GM04504 (cell line): ENCODE measurements at places on chromosomes 11 and 22.

DNA sequence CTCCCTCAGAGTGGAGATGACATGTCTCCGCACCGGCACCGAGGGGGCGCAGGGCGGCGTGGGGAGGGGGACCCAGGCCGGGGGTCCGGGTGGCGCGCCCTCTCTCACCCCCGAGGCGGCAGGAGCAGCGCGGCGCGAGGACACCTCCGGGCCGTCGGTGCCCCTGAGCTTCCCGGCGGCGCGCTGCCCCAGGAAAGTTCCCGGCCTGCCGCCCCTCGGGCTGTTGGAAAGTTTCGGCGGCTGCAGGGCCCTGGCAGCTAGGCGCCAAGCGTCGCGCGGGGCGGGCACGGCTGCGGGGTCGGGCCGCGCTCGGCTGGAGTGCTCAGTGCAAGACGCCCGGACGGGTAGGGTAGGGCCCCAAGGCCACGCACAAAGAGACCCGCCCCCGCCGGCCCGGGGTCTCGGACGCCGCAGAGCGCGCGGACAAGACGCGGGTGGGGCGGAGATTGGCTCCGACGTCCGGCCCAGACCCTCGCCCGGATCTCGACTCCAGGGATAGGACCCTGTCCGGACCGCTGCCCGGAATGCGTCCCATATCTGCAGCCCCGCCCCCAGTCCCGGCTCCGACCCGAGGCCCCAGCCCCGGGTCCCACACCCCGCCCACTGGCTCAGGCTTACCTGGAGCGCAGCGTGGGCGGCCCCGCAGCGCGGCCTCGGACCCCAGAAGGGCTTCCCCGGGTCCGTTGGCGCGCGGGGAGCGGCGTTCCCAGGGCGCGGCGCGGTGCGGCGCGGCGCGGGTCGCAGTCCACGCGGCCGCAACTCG, 471 bp downstream of the ARVCF start:
- no peak for DNase-seq

- DNase-seq = no peak
Measured at GRCh38 chr22:25966448-25966913, 202.8 kb upstream of the SEZ6L start.

GRCh38 chr11:47506373-47506772, 46.6 kb downstream of the CELF1 start:
- DNase-seq = no peak

GRCh38 chr11:93604008-93604660, 57.3 kb upstream of the CEP295 start:
- DNase-seq = no peak

- no peak for DNase-seq
Measured at GRCh38 chr11:96905143-96905542, 515.3 kb downstream of the JRKL start.

DNA sequence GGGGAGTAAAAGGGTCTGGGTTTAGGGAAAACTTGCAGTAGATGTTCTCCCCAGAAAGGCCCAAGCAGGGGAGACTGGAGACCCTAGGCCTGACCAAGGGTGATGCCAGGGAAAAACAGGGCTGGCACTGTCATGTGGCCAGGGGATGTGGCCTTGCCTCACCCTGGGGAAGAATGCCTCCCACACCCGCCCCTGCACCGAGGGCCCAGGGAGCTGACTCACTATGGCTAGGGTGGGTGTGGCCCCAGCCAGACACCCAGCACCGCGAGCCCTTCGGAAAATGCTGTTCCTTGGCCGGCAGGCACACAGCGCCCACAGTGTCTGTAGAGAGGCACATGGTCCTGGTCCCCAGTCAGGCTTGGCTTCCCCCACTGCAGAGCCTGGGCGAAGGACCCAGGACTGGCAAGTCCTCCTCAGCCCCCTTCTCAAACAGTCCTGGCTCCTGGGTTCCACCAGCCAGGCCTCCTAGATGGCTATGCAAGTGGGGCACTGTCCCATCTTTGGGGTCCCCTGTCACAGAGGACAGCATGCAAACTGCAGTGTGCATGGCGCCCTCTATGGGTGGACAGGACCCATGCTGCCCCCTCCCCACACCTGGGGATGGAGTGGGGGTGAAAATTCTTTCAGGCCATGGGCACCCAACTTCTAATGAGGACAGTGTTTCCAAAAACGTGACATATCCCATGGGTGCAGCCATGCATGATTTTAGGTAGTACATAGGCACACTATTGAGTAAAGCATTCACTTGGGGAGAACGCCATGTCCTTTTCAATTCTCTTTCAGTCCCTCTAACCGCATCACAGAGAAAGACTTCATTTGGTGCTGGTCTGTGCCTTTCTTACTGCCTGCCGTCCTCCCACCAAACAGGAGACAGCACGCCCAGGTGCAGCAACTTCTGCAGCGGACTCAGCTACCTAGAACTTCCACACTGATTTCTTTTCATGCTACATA, 15.2 kb downstream of the TMPRSS5 start:
- no peak for DNase-seq

DNA sequence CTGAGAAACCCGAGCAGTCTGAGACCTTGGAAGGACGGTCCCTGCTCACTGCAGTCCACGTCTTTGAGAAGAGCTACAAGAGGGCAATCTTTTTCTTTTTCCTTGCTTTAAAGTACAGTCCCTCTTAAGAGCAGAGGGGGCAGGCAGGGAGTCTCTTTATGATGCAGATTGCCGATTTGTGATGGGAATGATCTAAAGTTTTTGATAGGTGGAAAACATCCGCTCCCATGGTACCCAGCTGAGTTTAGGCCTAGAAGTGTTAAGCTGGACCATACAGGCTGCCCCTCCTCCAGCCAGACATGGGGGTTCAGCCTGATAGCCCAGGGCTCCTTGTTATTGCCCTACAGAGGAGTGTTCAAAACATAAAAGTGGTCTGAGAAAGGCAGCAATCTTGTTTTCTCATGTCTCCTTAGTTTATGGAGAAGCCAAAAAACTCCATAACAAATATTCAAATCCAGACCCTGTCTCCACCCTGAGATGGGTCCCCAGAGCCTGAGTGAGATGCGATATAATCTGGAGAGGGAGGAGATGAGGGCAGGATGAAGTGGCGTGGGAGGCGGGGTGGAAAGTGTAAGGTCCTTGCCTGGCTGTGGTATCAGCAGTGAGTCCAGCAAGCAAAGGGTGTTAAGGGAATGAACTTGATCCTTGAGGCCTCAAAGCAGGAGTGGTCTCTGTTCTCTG, 135.1 kb downstream of the FDX1 start:
- DNase-seq = no peak

GRCh38 chr11:561148-562003, 606 bp downstream of the RASSF7 start:
- DNase-seq = no peak

DNA sequence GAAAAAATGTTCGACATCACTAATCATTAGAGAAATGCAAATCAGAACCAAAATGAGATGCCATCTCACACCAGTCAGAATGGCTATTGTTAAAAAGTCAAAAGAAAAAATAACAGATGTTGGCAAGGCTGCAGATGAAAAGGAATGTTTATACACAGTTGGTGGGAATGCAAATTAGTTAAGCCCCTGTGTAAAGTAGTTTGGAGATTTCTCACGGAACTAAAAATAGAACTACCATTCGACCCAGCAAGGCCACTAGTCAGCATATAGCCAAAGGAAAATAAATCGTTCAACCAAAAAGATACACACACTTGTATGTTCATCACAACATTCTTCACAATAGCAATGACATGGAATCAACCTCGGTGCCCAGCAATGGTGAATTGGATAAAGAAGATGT, 503.2 kb downstream of the OPCML start:
- DNase-seq = no peak

GRCh38 chr11:96229354-96229977, 113.5 kb downstream of the MAML2 start:
- no peak for DNase-seq

GRCh38 chr11:66841861-66842260, 1.4 kb upstream of the RCE1 start:
- no peak for DNase-seq

GRCh38 chr11:93842034-93842433, 8.4 kb downstream of the VSTM5 start:
- no peak for DNase-seq

DNA sequence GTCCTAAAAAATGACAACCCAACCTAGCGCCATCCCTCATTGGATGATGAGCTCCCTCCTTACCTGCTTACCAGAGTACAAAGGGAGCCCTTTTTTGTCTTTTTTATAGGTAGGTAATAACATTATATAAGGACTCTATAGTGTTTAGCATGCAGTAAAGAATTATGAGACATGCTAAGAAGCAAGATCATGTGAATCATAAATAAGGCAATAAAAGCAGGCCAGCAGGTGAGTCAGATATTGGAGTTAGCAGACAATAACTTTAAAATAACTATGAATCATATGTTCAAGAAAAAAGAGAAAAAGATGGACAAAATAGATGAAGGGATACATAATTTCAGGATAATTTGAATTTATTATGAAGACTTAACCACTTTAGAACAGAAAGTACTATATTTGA, 81.5 kb downstream of the GRK3 start:
- no peak for DNase-seq

GRCh38 chr22:22943521-22944267, 56.1 kb downstream of the IGLL5 start:
- DNase-seq = no peak

GRCh38 chr11:45094958-45095690, 51.3 kb upstream of the PRDM11 start:
- DNase-seq = no peak

GRCh38 chr11:10541561-10541930, 559 bp upstream of the RNF141 start:
- DNase-seq = no peak

DNA sequence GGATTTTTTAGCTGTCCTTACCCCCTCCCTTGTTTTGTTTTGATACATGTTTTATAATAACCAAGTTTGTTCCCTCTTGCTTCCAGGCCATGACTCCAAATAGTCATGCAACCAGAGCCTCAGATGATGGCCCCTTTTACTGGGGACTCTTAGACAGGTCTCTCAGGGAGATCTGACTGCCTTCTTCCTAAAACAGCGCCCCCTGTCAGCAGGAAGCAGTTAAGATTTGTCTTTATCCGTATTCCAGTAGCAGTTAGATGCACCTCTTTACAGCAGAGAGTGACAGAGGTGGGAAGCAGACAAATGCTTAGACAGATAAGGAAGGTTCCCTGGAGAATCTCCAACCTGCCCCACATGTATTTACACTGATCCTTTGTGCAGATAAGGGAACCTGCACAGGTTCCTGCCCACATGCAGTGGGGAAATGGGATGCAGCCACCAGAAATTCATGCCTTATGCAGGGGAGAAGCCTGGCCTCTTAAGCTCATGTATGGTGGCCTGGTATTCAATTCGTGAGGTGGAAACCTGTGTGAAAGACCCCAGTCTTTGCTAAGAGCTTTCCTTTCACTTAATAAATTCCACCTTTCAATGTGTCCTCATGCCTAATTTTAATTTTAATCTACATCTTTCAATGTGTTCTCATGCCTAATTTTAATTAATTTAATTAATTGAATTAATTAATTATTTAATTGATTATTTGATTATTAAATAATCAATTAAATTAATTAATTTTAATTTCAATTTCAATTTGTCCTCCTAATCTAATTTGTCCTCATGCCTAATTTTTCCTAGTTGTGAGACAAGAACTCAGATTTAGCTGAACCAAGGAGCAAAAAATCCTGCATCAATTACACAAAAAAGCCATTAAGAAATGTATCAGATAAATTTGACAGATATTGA, 11.5 kb upstream of the GLYAT start:
- no peak for DNase-seq

- no peak for DNase-seq
Measured at GRCh38 chr22:19067696-19068348, 54.4 kb downstream of the DGCR2 start.

GRCh38 chr11:59182457-59183151, 10.7 kb downstream of the DTX4 start:
- DNase-seq = no peak

DNA sequence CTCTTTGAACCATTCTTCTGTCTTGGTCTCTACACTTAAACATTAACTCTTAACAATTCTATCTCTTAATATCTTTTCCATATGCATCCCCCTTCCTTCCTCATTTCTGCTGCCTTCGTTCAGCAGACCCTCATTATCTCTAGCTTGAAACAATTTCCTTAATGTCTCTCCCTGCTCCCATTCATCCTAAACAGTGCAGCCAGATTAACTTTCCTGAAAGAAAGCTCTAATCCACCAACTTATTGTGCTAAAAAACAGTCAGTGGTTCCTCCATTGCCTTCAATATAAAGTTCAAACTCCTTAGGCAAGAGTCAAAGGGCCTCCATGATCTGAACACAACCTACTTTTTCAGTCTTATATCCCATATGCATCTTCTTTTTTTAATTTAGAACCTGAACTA, 42.5 kb downstream of the SOX6 start:
- DNase-seq = no peak

DNA sequence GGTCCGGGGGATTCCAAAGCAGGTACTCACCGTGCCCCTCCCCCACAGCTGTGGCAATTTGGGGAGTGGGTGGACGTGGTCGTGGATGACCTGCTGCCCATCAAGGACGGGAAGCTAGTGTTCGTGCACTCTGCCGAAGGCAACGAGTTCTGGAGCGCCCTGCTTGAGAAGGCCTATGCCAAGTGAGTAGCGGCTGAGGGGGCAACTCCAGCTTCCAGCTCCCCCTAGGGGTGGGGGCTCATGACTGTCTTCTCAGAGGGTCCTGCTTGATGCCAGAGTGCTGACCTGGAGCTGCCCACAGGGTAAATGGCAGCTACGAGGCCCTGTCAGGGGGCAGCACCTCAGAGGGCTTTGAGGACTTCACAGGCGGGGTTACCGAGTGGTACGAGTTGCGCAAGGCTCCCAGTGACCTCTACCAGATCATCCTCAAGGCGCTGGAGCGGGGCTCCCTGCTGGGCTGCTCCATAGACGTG, 4.2 kb downstream of the CAPN1 start:
- DNase-seq = no peak

DNA sequence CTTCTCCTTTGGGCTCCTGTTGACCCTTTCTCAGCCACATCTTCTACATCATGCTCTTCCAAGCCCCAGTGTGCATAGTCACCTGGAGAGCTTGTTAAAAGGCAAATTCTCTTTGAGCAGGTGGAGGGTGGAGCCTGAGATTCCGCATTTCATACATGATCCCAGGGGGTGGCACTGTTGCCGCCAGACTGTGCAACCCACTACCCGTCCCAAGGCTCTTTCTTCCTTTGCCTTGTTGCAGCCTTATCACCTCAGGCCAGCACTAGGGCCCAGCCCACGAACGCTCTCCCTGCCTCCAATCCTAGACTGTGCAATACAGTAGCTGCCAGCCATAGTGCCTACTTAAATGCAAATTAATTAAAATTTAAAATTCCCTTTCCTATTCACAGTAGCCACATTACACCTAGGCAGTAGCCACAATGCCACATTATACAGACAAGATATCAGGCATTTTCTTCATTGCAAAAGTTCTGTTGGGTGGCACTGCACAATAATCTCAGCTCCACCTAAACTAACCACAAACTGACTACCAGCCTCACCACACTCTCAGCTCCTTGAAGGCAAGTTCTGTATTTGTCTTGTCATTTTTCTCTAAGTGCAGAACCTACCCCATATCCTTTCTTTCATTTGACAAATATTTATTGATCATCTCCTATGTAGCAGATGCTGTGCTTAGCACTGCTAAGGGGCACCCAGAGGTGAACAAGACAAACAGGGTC, 4.6 kb upstream of the KCNJ5 start:
- DNase-seq = no peak

DNA sequence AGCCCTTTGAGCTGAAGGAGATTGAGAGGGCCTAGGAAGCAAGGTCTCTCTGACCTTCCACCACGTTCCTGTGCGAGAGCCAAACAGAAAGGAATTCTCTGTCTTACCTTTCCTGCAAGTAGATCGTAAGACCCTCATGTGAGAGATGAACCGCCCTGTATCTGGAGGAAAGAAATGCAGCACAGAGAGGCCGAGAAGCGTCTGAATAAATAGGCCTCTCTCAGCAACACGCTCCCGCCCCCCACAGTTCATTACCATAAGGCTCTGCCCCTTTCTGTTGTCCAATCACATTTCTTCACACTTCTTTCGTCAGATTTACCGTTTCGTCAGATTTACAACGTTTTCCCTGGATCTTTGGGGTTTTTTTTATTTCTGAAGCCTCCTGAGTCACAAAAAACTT, 90.3 kb downstream of the BLID start:
- no peak for DNase-seq
